NCI-H774 (cell line): ENCODE measurements at places on chromosomes 3 and 15.
A peak's percentile ranks its signal among the peaks of the same experiment; 100 is the strongest.

DNA sequence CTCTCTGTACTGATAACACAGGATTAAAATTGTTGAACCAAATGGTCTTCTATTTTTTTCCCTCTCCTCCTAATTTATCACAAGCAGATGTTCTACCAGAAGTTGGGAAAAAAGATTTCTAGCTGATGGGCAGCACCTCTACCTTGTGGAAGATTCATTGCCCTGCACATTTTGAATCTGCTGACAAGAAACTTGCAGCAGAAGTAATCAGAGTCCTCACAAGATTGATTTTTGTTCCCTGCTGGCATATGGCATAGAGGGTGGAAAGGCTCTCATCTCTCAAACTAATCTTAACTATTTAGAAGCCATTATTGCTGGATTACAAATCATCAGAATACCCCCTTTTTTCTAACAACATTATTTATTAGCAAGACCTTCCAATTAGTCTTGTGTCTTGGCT is 148.9 kb upstream of the MEIS2 start:
- no peak for DNase-seq

- DNase-seq: no peak
Measured at GRCh38 chr3:186461141-186461540, 83.0 kb downstream of the CRYGS start.

DNA sequence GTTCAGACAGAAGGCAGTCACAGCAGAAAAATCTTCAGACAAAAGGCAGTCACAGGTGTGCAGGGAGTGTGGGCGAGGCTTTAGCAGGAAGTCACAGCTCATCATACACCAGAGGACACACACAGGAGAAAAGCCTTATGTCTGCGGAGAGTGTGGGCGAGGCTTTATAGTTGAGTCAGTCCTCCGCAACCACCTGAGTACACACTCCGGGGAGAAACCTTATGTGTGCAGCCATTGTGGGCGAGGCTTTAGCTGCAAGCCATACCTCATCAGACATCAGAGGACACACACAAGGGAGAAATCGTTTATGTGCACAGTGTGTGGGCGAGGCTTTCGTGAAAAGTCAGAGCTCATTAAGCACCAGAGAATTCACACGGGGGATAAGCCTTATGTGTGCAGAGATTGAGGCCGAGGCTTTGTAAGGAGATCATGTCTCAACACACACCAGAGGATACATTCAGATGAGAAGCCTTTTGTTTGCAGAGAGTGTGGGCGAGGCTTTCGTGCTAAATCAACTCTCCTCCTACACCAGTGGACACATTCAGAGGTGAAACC is 27.6 kb downstream of the ZNF589 start:
- no peak for DNase-seq

DNA sequence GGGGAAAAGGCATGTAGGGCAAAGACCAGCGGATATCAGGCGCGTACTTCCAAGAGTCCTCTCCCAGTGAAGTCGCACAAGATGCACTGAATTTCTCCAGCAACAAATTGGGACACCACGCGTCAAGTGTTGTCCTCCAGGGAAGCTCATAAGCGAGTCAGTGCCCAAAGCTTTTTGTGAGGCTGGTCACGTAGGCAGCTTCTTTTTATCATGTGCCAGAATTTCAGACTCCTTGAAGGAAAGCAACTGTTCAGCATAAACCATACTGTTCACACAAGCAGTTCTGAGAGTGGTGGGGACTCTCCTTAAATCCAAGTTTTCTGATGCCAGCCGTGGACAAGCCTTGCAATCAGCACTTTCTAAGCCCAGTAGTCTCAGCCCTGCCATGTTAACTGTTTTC is 10.1 kb upstream of the FSTL1 start:
- no peak for DNase-seq

DNA sequence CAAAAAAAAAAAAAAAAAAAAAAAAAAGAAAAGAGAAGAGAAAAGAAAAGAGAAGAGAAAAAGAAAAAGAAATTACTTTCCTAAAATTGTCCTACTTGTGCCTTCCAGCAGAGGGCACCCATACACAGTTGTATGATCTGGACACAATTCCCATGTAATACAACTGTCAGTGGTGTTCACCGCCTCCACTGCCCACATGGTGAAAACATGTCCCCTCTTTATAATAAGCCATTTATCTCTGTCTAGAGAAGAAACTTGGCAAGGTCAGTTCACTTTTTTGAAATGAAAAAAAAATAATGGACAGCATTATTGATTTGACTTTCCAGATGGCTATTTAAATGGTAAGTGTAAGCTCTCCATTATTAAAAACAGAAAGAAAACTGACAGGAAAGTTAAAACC is 459.4 kb downstream of the GBE1 start:
- no peak for DNase-seq

- DNase-seq: no peak
Measured at GRCh38 chr3:156819842-156820691, 6.1 kb upstream of the LEKR1 start.

GRCh38 chr3:99945328-99945995 is 127.8 kb downstream of the CMSS1 start:
- DNase-seq: no peak

DNA sequence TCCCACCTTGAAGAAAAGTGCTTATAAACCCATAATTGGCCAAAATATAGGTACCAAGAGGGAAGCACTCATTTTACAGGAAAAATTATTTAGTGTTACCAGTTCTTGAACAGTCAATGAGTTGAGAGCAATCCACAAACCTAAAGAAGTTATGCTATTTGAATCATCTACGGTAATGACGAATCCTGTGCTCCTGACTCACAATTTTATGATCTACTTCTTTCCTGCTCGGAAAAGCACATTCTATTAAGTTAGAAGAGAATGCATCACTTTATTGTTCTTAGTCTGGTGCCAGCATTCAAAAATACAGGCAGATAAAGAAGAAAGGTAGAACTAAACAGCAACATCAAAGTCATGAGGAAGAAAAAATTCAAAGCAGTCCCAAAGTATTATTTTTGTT is 33.2 kb downstream of the CHRM5 start:
- DNase-seq: no peak

- DNase-seq: no peak
Measured at GRCh38 chr15:70853318-70853972, 512 bp downstream of the LARP6 start.

- peak; percentile 22 for DNase-seq
Measured at GRCh38 chr15:35674873-35675781, 129.2 kb upstream of the DPH6 start.

- DNase-seq: no peak
Measured at GRCh38 chr3:151537726-151538125, 76.9 kb upstream of the IGSF10 start.

- no peak for DNase-seq
Measured at GRCh38 chr3:190001426-190001825, 119.3 kb downstream of the P3H2 start.
